ENCODE measurements at places on chromosomes 2 and 18. TPM values are rescaled to one million over a fixed set of nuclear protein-coding genes. Genes with fewer than 3 reads are reported as not detected.

SPC25 gene
- 2.0 TPM for total RNA-seq

WBP1 gene
- total RNA-seq: 78.9 TPM

COPS9 gene
- 164 TPM for total RNA-seq

IL1F10 gene
- not detected for total RNA-seq

GALR1 gene
- not detected for total RNA-seq

TMEM200C gene
- total RNA-seq: 4.9 TPM

SERPINB5 gene
- 2.3 TPM for total RNA-seq

FTCDNL1 gene
- total RNA-seq: 1.3 TPM

EML6 gene
- total RNA-seq: 0.63 TPM

PAIP2B gene
- total RNA-seq: 2.9 TPM

GPAT2 gene
- total RNA-seq: 1.6 TPM

VWA3B gene
- total RNA-seq: not detected

SCYGR3 gene
- total RNA-seq: not detected

DPY30 gene
- total RNA-seq: 64.1 TPM

CYP27C1 gene
- 2.3 TPM for total RNA-seq

IL1R1 gene
- total RNA-seq: 12.9 TPM

IL1RL1 gene
- 5.1 TPM for total RNA-seq

CACNB4 gene
- total RNA-seq: 1.3 TPM

AKAIN1 gene
- not detected for total RNA-seq

TUBB6 gene
- 387 TPM for total RNA-seq

LHCGR gene
- not detected for total RNA-seq

DCAF17 gene
- total RNA-seq: 18.5 TPM

MYCN gene
- total RNA-seq: 2.3 TPM

PRKAG3 gene
- total RNA-seq: not detected

MYOM1 gene
- total RNA-seq: 0.04 TPM

KLHL41 gene
- 0.29 TPM for total RNA-seq

PROKR1 gene
- total RNA-seq: not detected

CRYBA2 gene
- not detected for total RNA-seq

RUFY4 gene
- not detected for total RNA-seq

SOX11 gene
- 81.7 TPM for total RNA-seq

RNF125 gene
- total RNA-seq: 1.4 TPM

IL36RN gene
- 0.04 TPM for total RNA-seq

RAB12 gene
- total RNA-seq: 60.5 TPM

L3MBTL4 gene
- total RNA-seq: 9.8 TPM

TLX2 gene
- not detected for total RNA-seq

ARHGAP15 gene
- total RNA-seq: not detected

TTN gene
- under 0.01 TPM for total RNA-seq

AFF3 gene
- 16.0 TPM for total RNA-seq

SALL3 gene
- 2.1 TPM for total RNA-seq

NOSTRIN gene
- total RNA-seq: 0.89 TPM

CYP26B1 gene
- total RNA-seq: 1.1 TPM

SERPINB4 gene
- total RNA-seq: not detected

NYAP2 gene
- not detected for total RNA-seq
